ENCODE measurements at places on chromosomes 2 and 18.

DNA sequence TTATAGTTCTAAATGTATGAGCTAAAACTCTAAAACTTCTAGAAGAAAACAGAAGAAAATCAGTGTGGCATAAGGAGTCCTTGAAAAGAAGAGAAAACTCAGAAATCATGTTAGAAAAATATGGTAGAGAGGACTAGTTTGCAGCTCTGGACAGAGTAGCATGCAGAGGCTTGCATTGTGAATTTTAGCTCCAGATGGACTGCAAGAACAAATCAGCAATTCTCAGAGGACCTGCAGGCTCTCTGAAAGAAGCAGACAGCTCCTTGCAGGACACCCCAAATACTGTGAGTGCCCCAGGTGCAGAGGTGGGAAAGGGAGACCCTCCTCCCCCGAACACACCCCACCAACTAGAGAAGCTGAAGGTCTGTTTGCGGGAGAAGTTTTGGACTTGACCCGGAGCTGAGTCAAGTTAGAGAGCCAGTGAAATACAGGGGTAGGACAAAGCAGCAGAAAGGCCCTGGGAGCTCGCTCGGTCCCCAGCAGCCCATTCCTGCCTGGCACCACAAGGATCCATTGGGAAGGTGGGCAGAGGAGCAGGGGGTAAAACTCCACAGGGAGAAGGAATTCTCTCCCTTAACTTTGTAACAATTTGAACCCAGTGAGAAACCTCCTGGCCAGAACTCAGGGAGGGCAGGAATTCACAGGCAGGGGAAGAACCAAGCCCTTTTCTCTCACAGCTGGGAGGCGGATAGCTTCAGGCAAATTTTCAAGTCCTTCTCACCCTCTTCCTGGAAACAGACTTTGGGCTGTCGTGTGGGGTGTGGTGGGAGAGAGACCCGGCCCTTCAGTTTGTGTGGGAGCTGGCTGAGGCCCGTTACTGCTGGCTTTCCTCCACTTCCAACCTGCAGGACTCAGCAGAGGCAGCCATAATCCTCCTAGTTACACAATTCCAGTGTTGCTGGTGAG is 216.2 kb upstream of the SLC35G4 start:
- peak; percentile 68 for DNase-seq

GRCh38 chr2:123746006-123746405 is 279.1 kb upstream of the CNTNAP5 start:
- no peak for DNase-seq

DNA sequence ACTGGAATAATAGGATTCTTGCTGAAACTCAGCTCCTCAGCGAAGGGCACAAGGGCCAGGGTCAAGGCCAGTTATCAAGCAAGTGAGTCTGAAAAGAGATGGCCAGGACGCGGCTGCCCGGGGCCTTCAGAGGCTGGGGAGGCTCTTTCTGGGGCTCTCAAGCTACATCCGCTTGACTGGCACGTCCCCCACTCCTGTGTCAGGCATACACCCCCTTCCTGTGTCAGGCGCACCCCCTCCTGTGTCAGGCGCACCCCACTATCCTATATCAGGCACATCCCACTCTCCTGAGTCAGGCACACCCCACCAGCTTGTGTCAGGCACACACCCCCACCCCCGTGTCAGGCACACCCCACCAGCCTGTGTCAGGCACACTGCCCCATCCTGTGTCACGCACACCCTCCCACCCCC is 91.8 kb downstream of the TPO start:
- DNase-seq: no peak

GRCh38 chr18:78296166-78296565 is 683.5 kb upstream of the SALL3 start:
- DNase-seq: no peak

GRCh38 chr2:223735035-223735640 is 102.2 kb downstream of the AP1S3 start:
- peak; percentile 43 for DNase-seq

DNA sequence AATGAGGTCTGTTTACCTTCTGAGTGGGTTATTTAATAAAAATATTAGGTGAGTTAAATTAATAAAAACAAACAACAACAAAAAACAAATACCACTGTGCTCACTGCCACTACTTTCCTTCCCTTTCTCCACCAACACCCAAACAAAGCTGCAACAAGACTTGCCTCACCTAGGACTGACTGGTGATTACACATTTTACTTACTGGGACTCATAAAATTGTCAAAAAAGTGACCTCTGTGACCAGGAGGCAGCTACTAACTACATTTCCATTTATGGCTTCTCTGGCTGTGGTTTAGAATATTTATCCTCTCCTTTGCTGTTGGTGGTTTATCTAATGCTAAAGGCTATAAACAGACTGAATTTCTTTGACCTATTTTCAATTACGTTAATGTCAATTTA is 39.8 kb downstream of the EFEMP1 start:
- DNase-seq: no peak

DNA sequence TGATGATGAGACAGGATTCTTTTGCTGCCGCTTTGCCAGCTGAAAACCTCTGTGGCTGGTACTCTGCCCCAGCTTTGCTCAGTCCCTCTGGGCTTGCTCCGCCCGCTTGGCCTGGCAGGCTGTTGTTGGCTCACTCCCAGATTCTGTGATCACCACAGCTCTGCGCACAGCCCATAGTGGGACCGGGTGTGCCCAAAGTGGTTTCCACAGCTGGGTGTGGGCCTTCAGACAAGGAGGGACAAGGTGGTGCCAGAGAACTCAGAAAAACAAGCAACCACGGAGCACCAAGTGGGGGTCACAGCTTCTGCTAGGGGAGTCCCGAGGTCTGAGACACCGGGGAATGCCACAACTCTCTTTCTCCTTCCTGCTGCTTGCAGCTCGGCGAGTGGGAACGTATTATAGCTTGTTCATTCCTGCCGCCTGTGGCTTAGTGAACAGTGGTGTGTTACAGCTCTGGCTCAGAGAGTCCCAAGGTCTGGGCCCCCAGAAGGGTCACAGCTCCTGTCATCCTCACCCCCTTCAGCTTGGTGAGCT is 9.2 kb upstream of the KYNU start:
- peak; percentile 56 for DNase-seq

DNA sequence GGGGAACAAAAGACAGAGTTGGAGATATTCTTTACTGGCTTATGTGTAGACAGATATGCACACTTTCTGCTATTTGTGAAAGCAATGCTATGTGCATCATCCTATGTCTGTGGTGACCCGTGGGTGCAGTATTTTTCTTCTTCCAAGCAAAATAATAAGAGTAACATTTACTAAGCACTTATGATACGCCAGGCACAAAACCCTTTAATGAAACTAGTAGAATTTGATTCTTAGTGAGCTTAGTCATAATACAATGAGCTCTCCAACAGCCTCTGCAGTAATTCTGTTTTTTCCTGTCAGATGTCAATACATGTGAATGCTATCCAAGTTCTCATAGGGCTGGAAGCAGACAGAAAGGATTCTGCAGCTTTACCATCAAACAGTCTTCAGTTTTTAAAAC is 130.6 kb downstream of the RAD51AP2 start:
- DNase-seq: no peak

DNA sequence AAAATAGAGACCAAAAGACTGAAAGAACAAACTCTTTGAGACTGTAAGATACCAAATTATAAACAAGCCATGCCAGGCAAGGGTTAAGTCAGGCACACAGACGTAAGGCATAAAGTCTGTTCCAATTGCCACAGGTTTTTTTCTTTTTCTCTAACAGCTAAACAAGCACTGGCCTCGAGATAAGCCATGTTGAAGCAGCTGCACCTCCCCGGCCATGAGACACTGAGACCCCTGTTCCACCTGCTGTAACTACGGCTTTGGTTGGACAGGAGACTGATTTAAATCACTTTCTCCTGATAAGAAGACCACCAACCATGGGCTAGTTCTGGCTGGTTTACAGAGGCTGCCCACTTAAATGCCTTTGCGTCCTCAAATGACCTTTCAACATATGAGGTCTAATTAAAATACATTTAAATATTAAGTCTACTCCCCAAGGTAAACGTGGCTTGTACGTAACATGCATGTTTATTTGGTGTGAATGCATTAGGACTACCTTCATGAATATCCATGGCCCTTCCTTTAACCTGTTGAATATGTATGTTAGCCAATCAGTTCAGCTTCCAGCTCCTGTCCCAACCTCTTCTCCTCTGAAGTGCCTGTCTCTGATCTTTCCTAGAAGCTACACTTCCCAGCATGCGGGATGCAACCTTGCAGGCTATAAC is 117.2 kb downstream of the CMPK2 start:
- DNase-seq: no peak

- peak; percentile 56 for DNase-seq
These were observed 227.1 kb upstream of the ID2 start for GRCh38 chr2:8454797-8455196.

DNA sequence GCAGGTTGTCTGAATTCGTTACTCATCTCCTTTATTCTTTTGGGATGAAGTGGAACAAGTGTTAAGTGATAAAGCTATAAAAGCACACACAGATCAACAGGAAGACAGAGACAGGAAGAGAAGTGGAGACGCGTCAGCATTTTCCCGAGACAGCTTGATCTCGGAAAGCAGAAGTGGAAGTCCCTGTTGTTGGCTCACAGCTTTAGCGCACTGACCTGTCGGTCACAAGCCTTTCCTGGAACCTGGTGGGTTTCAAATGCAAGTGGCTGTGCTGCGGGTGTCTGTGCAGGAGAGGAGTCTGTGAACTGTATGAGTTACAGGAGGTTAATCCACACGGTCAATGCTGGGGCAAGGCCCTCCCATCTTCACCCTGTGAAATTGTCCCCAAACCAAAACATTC is 116.6 kb upstream of the PELI1 start:
- DNase-seq: peak; percentile 66
